ENCODE measurements at places on chromosomes 4 and X.
A peak's percentile ranks its signal among the peaks of the same experiment; 100 is the strongest.

- no peak for DNase-seq
Observed at GRCh38 chr4:688854-689681, at the start of gene SLC49A3. Gene SLC49A3, minus strand, starts transcription at chr4:689151. Its CDS starts 24 bp downstream, at chr4:689127.

DNA sequence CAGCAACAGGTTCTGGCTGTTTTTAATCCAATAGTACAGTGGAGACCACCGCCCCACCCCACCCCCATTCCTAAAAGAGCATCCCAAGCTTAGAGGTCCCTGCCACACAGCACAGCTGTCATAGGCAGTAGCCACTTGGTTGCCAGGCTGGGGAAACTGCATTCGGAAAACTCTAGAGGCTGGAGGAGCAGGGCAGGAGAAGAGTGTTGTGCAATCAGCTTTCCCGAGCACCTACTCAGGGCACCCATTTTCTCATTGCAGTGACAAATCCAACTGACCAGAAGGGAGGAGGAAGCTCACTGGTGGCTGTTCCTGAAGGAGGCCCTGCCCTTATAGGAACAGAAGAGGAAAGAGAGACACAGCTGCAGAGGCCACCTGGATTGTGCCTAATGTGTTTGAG is 1.1 kb downstream of the CXCL1 start:
- no peak for DNase-seq

DNA sequence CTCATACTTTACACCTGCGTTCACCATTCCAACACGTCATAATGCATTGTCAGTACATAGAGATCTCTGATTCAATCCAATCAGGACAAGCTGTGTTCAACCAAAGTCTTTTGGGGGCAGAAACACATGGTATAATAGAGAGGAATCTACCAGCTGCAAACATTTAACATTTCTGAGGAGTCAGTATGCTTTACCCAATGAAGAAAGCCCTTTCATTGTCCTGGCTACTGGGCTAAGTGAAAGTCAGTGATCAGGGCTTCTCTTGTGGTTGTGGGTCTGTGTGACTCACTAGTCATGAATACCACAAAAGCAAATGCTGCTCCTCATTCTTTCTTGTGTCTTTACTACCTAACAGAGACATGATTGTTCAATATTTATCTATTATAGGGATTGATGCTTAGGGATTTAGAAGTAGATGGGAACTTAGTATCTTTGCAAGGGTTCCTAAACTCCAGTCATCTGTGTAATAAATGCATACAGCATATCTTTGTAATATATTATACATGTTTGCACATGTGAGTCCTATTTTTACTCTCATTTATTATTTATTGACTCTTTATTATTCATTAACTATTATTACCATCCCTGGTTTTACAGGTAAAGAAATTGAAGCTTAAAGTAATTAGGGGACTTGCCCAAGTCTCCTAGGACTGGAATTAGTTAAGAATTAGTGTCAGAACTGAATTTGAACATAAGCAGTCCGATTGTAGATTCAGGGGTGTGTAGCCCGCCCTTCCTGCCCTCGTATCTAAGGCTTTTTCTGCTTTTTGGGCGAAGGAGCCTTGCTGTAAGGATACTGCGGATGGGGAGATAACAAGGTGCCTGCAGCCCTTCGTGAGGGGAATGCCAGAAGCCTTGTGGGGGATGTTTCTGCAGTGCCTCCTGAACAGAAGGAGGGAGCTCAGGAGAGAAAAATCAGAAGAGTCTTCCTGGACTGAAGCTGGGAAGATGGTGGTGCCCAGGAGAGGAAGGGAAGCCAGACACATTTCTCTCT is 353.1 kb upstream of the BOD1L1 start:
- no peak for DNase-seq

DNA sequence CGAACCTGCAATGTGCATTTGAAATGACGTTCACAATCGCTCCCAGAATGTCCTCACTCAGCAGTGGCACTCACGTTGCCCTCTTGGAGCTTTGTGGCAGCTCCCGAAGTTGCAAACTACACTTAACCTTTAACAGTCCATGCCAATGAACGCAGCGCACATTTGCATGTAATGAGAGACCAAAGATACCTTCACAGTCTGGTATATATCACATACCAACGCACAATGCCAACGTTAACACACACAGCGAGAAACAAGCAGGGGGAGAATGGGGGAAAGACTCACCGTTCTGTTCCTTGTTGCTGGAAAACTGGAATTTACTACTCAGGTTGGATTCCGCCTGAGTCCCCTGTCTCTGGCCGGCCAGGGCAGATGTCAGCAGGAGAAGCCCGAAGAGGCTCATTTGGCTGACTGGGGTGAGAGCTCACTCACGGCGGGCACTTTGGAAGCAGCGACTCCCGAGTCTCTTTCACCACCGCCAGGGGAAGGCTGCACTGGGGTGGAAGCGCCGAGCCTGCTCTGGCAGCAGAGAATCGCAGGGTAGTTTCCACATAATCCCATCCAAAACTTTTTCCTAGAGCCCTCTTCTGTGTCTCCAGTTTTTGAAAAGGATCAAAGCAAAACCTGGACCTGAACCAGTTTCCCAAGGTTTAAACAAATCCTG is 966 bp downstream of the PDGFC start:
- peak; percentile 29 for DNase-seq

DNA sequence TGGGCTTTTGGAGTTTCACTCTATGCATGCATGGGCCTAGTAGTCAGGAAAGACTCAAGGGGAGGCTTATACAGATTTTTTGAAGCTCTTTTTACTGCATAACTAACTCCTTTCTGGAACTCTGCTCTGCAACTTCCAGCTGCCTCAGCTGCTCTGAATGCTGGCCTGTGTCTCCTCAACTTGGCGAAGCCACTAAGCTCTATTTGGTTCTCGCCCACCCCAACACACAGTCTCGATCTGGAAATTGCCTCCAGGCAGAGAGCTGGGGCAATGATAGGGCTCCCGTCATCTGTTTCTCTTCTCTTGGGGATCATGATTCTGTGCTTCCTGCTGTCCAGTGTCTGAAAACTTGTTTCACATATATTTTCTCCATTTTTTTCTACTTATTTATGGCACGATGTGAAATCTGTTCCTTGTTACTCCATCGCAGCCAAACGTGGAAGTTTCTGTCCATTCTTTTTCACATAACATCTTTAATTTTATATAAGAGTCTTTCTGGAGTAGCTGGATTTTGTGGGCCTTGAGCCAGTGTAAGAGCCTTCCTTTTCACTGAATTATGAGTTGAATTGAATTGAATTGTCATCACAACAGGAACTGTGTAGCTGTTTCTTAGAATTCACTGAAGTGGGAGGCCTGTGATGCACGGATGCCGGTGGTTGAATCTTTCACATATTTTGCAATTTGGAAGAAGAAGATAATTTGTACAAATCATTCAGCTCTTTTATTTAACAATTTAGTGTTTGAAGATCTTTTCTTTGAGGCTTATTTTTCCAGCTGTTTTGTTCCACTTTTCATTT is 9.0 kb downstream of the ZNF275 start:
- peak; percentile 4 for DNase-seq

GRCh38 chrX:109926118-109926517 is 76.8 kb upstream of the TMEM164 start:
- DNase-seq = no peak

GRCh38 chr4:184599492-184600135 is 49.6 kb downstream of the CASP3 start:
- no peak for DNase-seq

- DNase-seq = no peak
Observed at GRCh38 chr4:47551682-47552081, 66.6 kb downstream of the ATP10D start.

DNA sequence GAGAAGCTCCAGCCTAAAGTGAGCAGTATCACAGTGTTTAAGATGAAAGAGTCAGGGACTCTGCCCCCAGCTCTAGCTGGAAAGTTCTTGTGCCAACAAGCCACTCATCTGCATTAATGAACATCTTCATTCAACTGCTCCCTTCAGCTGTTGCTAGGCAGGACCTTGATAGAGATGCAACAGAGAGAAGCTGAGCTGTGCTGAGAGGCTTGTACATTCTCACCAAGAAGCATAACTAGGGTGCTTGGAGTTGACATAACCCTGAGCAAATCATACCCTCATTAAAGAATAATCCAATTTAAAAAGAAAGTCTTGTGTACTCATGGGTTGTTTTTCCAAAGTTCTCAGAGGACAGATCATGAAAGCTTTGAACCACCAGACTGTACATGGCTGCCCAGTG is 63.2 kb downstream of the ATXN3L start:
- DNase-seq = no peak

DNA sequence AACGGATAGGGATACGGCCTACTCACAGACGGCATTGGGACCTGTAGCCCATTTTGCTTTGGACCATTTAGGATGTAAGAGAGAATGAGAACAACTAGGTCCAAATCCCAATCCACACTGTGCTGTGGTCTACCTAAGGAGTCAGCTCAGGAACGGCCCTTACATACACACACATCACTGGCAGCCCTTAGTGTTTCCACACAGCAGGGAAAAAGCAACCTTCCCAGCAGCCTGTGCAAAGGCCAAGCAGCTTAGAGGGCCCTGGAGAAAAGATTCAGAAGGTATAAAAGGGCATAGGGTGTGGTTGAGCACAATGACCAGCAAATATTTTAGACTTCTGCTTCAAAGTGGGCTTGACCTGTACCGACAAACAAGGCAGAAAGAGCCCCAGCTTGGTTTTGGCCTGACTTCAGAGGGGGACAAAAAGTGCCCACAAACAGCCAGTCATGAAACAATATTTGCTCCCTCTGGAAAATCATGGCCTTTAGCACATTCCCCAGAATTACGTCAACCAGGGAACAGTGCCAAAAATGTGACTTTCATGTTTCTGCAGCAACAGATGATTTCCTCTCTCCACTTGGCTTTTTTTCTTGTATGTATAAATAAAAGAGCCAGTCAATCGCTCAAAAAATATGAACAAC is 359.5 kb upstream of the FGF16 start:
- no peak for DNase-seq

DNA sequence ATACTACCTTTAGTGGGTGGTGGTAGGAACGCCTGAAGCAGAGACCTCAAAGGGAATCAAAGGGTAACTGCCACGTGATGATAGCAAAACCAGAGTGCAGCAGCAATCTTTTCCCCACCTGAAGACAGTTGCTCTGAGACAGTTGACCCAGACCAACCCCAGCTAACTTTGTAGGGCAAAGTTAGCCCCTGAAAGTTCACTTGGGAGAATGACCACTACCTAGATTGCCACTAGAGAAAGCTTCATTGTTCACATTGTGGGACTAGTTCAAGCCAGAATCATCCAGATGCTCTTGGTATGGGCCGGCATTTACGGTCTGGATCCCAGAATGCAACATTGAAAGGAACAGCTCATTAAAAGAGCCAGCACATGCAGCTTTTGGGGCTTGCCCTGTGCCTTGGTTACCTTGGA is 4.1 kb downstream of the SEPTIN6 start:
- no peak for DNase-seq
